ENCODE measurements at places on chromosomes 16 and 17.
A peak's percentile ranks its signal among the peaks of the same experiment; 100 is the strongest.

DNA sequence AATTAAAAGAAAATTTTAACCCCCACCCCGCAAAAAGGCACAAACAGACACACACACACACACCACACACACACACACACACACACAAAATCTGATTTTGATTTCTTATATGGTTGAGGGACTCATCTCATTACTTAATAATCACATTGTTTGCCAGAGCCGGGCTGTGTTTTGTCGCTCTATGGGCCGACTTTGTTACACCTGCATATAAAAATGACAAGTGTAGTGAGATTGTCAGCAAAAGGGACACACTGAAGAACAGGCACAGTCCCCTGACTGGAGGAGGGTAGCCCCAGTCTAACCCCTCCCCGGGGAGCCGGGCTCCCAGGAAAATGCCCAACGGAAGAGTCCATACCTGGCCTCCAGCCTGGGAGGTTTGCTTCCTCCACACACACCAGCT, 221.6 kb downstream of the ENGASE start:
- no peak for DNase-seq

DNA sequence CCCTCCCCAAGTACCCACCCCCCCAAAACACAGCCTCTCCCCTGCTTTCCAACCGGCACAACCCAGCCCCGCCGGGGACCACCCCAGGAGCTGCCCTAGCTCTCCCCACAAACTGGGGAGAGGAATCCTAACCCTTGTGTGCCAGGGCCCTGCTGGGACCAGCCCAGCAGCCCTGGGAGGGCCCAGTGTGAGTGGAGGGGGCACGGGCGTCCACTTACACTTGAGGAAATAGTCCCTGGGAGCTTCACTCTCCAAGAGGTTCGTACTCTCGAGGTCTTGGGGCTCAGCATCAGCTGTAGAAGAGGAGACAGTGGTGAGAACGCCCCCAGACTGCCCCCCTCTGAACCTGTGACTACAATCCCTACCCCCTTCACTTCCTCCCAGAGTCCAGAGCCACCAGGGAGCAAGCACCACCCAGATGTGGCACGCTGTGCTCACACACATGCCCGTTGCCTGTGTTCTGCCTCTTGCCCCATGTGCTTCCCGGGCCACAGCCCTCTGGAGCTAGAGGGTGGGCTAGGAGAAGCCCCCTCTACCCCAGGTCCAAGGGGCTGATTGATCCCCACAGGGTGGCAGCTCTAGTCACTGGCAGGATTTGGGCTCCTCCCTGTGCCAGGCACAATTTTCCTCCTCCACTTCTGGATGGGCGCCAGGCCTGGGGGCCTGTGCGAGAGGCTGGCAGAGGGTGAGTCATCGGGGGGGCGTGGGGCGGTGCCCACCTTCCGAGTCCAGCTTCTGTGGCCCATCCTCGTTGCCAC, 3.0 kb downstream of the TRIM47 start:
- no peak for DNase-seq

GRCh38 chr17:39643271-39643670, 6.3 kb downstream of the STARD3 start:
- peak; percentile 42 for DNase-seq

GRCh38 chr16:51497541-51498211, 346.6 kb upstream of the SALL1 start:
- DNase-seq = no peak

- no peak for DNase-seq
Measured at GRCh38 chr16:58499615-58500351, at the start of gene NDRG4. NDRG4 (plus strand) TSS chr16:58500143; CDS start chr16:58500249, 106 bp downstream.

GRCh38 chr16:2690852-2691251, 8.5 kb downstream of the KCTD5 start:
- no peak for DNase-seq

GRCh38 chr16:9334103-9334502, 242.7 kb downstream of the HAPSTR1 start:
- no peak for DNase-seq

- no peak for DNase-seq
Measured at GRCh38 chr17:71922439-71922838, 198.4 kb upstream of the SOX9 start.

DNA sequence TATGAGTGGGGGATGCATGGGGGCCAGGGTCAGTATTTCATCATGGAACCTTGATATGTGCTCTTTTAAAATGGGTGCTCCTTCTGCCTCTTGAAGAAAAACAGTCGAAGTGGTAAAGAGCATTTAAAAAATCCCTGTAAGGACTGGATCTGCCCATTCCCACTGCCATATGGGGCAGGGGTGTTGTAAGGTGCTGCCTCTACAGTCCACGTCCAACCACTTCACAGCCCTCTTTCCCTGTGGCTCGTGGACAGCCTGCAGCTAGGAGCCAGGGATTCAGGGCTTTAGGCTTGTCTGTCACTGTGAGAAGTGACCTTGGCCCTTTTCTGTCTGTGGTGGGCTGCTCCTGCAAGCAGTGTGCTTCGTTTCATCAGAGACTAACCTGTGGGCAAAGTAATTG, 44.3 kb downstream of the IGF2BP1 start:
- no peak for DNase-seq

DNA sequence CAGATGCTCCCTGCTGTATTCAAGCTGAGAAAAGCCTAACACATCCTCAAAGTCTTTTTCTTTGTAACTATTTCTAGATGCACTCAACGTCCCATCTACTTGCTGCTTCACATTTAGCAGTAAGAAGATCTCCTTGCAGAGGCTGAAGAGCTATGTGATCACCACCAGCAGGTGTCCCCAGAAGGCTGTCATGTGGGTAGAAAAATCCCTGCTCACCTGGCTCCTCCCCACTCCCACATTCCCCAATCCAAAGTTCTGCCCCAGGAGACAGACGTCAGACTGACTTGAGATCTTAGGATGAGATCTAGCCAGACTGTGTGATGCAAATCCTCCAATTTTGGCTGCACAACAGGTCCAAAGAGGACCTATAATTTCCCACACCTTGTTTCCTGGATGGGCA, 1.1 kb downstream of the CCL13 start:
- DNase-seq = no peak

- no peak for DNase-seq
Measured at GRCh38 chr16:47198180-47198575, 54.4 kb upstream of the NETO2 start.

- DNase-seq = no peak
Measured at GRCh38 chr16:84785843-84786581, 33.8 kb upstream of the CRISPLD2 start.

DNA sequence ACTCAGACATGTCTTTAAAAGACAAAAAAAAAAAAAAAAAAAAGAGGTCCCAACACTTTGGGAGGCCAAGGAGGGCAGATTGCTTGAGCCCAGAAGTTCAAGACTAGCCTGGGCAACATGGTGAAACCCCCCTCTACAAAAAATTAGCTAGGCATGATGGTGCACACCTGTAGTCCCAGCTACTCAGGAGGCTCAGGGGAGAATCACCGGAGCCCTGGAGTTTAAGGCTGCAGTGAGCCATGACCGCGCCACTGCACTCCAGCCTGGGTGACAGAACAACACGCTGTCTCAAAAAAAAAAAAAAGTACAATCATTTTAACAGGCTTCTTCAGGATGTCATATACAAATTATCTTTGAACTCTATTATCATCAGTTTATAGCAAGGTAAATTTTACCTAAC, 22.0 kb downstream of the C16orf87 start:
- no peak for DNase-seq

GRCh38 chr17:14882131-14882530, 383.0 kb downstream of the PMP22 start:
- no peak for DNase-seq

DNA sequence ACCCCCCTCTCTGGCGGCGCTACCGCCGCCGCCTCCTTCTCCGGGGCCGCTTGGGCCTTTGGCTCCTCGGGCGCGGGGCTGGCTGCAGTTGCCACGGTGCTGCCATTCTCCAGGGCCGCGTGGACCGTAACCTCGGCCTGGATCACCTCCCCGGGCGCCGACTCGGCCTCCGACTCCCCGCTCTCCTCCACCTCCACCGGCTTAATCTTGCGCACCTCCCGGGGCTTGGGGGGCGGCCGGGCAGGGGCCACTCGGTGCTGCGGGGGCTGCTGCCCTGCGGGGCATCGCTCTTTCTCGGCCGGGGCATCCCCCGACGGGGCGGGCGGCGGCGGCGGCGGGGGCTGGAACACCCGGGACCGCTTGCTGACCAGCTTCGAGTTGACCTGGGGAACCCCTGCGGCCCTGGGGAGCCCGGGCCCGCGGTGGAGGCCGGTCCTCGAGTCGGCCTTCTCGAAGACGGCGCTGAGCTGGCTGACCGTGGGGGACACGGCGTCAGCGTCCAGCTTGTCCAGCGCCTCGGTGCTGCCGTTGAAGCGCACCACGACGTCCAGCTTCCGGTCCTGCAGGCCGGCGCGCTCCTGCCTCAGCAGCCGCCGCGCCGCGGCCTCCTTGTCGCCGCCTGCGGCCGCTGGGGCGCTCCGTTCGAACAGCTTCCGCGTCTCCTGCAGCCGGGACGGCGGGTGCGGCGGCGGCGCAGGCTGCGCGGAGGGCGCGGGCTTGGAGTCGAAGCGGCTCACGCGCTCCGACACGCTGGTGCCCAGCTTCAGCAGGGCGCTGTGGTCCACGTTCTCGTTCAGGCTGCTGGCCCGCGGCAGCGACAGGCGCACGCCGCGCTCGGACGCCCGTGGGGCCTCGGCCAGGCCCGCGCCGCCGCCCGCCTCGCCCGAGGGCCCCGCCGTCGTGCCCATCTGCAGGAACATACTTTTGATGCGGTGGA, 792 bp downstream of the PPP1R9B start:
- DNase-seq = peak; percentile 79

- no peak for DNase-seq
Measured at GRCh38 chr17:83056583-83057396, 22.6 kb upstream of the METRNL start.

GRCh38 chr16:10001258-10001775, 180.9 kb downstream of the GRIN2A start:
- no peak for DNase-seq

GRCh38 chr16:53511084-53511402, 8.0 kb upstream of the AKTIP start:
- no peak for DNase-seq

DNA sequence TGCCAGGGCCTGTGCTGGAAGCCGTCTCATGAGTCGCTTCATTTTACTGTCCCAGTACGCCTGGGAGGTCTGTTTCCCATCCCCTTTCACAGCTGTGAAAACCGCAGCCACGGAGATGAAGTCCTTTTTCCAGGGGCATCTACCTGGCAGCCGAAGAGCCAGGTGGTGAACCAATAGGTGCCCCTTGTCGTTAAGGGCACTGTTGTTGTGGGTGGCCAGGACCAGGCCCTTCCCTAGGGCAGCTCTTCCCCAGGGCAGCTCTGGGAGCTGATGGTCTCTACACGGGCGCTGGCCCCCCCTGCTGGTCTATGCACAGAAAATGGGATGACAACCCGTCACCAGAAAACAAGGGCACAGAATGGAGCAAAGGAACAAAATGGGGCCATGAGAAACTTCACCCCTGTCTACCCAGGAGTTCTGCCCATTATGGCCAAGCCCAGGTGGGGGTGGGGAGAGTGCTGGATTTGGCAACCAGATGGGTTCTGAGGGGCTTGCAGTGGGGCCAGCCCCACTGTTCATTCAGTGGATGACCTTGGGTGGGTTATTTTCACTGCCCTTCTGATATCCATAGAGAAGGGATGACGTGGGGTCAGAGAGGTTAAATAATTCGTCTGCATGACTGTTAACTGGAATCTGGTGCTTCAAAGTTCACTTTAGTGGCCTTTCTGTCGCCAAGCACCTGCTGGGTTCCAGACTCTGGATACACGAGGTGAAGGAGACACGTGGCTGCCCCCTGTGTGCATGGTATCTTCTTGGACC, 11.5 kb downstream of the RMI2 start:
- peak; percentile 89 for DNase-seq

GRCh38 chr17:64682261-64683181, 20.4 kb upstream of the SMURF2 start:
- no peak for DNase-seq

DNA sequence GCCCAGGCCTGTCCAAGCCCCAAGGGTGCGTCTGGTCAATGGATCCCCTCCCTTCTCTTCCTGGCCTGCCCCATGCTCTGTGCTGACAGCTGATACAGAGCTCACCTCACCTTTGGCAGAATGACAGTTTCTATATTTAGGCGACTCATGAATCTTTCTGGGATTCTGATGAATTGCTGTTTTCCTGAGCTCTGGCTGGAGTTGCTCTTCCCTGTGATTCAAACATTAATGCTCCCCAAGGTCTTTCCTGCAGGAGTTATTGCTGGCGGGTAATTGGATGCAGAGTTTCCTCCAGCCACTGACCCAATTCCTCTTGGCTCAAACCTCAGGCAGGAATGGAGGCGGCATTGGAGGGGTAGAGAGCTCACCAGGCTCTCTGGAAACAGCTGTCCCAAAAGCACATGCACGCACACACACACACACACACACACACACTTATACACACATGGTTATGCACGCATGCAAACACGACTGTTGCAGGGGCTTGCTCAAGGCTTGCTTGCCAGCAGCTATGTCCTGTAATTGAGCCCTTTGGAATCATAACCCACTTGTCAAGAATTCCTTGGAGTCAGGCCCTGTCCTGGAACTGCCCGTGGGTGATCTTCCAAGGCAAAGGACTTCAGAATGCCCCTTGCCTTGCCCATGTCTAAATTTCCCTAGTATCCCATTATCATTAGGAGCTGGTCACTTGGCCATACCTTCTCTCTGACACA, 128.8 kb downstream of the ASIC2 start:
- DNase-seq = no peak

- peak; percentile 32 for DNase-seq
Measured at GRCh38 chr17:33725675-33726271, 432.7 kb upstream of the ASIC2 start.

DNA sequence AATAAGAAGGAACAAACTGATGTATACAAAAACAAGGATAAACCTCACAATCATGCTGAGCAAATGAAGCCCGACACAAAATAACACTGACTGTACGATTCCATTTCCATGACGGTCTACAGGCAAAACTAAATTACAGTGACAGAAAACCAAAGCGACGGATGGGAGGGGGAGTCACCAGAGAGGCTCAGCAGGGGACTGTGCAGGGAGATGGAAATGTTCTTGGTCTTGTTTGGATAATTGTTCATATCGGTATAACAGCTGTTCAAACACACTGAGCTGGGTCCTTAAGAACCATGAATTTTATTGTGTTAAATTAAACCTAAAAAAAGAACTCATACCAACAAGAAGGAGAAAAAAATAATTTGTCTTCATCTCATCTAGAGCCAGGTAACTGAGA, 97.8 kb downstream of the NXN start:
- DNase-seq = no peak

DNA sequence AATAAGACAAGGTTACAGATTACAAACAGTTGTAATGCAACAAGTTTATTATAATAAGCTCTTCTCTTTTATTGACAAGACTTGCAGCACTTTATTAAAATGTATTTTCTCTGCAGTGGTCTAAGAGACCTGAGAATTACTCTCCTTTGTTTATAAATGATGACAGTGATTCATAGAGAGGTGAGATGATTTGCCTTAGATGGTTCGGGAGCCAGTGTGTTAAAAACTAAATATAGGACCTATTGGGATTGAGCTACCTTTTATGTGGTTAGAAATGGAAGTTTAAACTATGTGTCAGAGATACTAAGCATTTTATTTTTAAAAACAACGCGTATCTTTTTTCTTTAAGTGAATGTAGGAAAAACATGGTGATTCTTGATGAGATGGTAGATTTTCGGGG, 2.9 kb upstream of the KRTAP3-3 start:
- no peak for DNase-seq

Data from suppressor macrophage treated with lipopolysaccharide for 4 hours (primary cell).